ENCODE measurements at places on chromosomes 3 and 15.

GRCh38 chr15:45242289-45242688, 9.7 kb upstream of the SLC28A2 start:
- DNase-seq: no peak

GRCh38 chr3:57785446-57785845, 29.3 kb downstream of the SLMAP start:
- DNase-seq: no peak

DNA sequence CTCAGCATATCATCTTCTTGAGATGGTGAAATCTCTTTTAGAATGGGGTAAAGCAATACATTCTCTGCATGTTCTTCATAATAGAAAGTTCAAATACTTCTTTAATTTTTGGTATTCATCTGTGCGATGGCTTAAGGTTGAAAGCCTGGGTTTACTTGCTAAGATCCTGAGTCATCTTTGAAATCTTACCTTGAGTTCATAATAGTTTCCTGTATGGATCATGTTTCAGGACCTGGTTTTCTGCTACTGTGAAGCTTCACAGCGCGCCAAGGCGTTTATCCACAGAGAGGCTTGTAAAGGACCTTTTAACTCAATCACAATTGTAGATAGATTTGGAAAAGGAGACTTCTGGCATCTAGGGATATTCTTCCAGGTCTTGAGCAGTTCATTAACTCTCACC, 39.0 kb downstream of the MED12L start:
- no peak for DNase-seq

DNA sequence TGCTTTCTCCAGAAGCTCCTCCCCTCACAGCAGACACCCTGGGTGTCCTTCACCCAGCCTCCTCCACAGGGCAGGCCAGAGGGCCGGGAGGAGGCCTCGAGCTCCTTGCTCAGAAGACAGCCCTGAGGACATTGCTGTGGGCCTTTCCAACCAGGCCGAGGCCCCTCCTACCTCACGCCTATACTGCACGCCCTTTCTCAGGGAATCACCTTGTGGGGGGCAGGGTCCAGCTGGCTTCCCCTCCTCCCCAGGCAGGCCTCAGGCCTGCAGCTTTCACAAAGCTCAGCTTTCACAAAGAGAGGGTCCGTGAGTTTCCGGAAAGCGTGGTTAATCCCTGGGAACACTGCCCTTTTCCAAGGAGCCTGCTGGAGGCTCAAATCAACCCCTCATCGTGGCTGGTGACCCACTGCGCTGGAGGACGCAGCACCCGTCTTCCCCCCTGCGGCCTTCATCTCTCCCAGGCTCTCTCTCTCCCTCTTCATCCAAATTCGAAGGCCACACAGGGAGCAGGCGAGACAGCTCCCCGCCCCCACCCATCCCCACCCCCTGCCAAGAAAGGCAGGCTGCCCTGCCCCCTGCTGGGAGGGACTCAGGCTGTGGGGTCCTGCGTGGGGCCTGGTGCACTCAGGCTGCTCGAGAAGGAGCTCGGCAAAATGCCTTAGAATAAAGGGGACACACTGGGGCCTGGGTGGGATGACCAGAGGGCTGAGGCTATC, 79.4 kb downstream of the OCA2 start:
- DNase-seq: no peak

- no peak for DNase-seq
Measured at GRCh38 chr3:33544126-33544525, 103.9 kb upstream of the UBP1 start.

GRCh38 chr3:62873761-62874710, 1.2 kb downstream of the CADPS start:
- DNase-seq: no peak

Data from LNCaP clone FGC (cell line).